GM23248 (cell line): ENCODE measurements at places on chromosomes 7 and 10.

- peaks cover 49% of the 10 kb centered on the region for H3K4me1 ChIP-seq
- no peaks in the 10 kb centered on the region for H3K36me3 ChIP-seq
- H3K27ac ChIP-seq = peak overlapping the region; percentile 90
- DNase-seq = peak; percentile 96
Measured at GRCh38 chr10:77501152-77501845, 136.3 kb downstream of the KCNMA1 start.

GRCh38 chr7:11506417-11506816 is 325.6 kb downstream of the THSD7A start:
- H3K27ac ChIP-seq = no peak overlapping the region
- H3K4me1 ChIP-seq = no peaks in the 10 kb centered on the region
- H3K4me3 ChIP-seq = no peak overlapping the region
- no peaks in the 10 kb centered on the region for H3K36me3 ChIP-seq
- H3K27me3 ChIP-seq = no peaks in the 10 kb centered on the region

DNA sequence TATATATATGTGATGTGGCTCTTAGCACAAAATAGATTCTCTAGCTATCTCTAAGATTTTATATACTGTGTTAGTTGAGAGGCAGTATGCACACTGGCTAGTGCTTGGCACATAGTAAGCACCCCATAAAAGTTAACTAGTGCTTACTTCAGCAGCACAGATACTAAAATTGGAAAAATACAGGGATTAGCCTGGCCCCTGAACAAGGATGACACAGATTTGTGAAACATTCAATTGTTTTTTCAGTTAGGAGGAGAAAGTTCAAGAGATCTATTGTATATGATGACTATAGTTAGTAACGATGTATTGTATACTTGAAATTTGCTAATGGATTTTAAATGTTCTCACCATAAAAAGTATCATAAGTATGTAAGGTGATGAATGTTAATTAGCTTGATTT is 78.3 kb upstream of the LRRC17 start:
- no peak overlapping the region for H3K4me3 ChIP-seq
- no peaks in the 10 kb centered on the region for H3K27me3 ChIP-seq
- peak; percentile 14 for DNase-seq
- H3K4me1 ChIP-seq = peaks cover 27% of the 10 kb centered on the region

GRCh38 chr7:24038993-24039392 is 245.0 kb upstream of the NPY start:
- no peak for DNase-seq
- H3K27me3 ChIP-seq = peaks cover 6% of the 10 kb centered on the region; the same call in 1 of the 2 replicates
- H3K4me3 ChIP-seq = no peak overlapping the region

GRCh38 chr7:45162311-45162845 is 4.8 kb downstream of the RAMP3 start:
- H3K36me3 ChIP-seq = no peaks in the 10 kb centered on the region
- H3K27me3 ChIP-seq = peaks cover 20% of the 10 kb centered on the region
- H3K4me3 ChIP-seq = no peak overlapping the region
- no peak overlapping the region for H3K27ac ChIP-seq
- no peaks in the 10 kb centered on the region for H3K4me1 ChIP-seq
- DNase-seq = no peak

GRCh38 chr7:22452142-22452959 is 47.6 kb downstream of the STEAP1B start:
- DNase-seq = peak; percentile 54
- H3K4me1 ChIP-seq = peaks cover 3% of the 10 kb centered on the region; the same call in 1 of the 2 replicates
- H3K27ac ChIP-seq = no peak overlapping the region

DNA sequence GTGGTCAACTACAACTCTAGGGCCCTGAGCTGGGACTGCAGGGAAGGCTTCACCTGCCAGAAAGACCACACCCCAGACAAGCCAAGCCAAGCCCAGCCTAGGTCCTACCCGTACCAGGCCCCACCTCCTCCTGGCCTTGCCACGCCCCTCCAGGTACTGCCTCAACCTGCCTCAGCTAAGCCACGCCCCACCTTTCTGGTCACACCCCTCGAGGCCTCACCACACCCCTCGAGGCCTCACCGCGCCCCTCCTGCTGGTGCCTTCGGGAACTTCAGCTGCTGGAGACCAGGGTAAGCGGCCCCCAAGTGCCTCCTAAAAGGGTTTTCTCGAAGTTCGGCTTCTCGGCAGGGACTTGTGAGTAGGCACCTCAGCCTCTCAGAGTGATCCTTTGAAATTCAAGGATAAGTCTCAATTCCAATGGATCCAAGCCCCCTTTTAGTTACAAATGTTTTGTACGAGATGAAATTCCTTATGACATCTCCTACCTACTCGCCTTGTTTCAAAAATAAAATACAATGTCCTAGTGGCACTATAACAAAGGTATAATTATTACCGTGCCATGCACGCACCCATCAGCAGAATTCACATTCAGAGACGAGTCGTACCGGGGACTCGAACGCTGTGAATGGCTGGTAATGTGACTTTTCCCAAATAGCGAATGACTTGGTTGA is 171.2 kb downstream of the ARHGAP21 start:
- H3K4me3 ChIP-seq = no peak overlapping the region
- H3K4me1 ChIP-seq = no peaks in the 10 kb centered on the region
- H3K27me3 ChIP-seq = no peaks in the 10 kb centered on the region
- H3K27ac ChIP-seq = no peak overlapping the region
- DNase-seq = peak; percentile 14

- H3K4me1 ChIP-seq = no peaks in the 10 kb centered on the region
- no peaks in the 10 kb centered on the region for H3K27me3 ChIP-seq
- peak; percentile 18 for DNase-seq
- no peak overlapping the region for H3K4me3 ChIP-seq
- H3K36me3 ChIP-seq = no peaks in the 10 kb centered on the region
Measured at GRCh38 chr7:78412216-78412858, 613.8 kb downstream of the PHTF2 start.

DNA sequence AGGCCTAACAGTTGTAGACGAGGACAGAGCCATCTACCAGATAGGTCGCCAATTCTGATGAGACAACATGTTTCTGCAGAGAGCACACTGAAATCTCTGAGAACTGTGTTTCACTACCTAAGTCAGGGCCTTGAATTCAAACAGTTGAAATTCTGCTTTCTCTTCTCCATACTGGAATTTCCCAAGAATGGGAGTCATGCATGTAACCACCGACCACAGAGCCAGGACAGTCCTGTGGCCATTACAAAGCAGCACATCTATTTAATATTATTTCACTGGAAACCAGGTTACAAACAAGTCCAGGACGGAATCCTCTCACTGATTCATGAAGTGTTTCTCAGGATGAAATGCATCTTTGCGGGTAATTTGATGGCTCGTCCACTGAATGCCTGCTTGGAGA is 62.0 kb upstream of the ST8SIA6 start:
- H3K4me3 ChIP-seq = no peak overlapping the region
- no peaks in the 10 kb centered on the region for H3K27me3 ChIP-seq
- H3K4me1 ChIP-seq = peaks cover 21% of the 10 kb centered on the region
- H3K27ac ChIP-seq = no peak overlapping the region
- H3K36me3 ChIP-seq = no peaks in the 10 kb centered on the region

- H3K27ac ChIP-seq = no peak overlapping the region
- no peak overlapping the region for H3K4me3 ChIP-seq
- H3K4me1 ChIP-seq = no peaks in the 10 kb centered on the region
- DNase-seq = no peak
- no peaks in the 10 kb centered on the region for H3K36me3 ChIP-seq
Measured at GRCh38 chr7:150326657-150327268, 3.4 kb upstream of the ACTR3C start.

- peaks cover 19% of the 10 kb centered on the region for H3K4me1 ChIP-seq
- no peaks in the 10 kb centered on the region for H3K36me3 ChIP-seq
- no peak overlapping the region for H3K27ac ChIP-seq
- peak; percentile 46 for DNase-seq
- H3K27me3 ChIP-seq = no peaks in the 10 kb centered on the region
Measured at GRCh38 chr10:77601488-77601887, 36.1 kb downstream of the KCNMA1 start.

DNA sequence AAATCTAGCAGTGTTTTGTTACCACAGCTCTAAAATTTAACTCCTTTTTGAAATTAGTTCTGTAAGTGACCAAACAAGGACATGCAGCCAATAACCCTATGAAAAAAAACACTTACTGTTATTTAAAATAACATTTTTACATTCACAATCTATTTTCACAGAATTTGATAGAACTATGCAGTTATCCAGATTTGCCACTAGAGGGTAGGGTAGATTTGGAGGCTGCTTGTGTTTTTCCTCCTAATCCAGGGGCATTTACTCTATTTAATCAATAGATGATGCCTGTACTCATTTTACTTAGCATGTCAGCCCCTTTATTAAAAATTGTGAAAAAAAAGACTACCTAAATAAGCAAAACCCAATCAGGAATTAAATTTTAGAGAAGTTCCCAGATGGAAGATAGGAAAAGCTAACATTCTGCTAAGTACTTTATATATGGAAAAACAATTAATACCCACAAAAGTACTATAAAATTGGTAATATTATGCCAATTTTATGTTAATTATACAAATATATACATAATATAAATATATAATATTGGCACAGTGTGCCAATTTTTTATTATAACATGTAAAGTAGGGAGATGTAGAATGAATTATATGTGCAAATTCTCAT is 18.1 kb upstream of the LIPK start:
- no peaks in the 10 kb centered on the region for H3K27me3 ChIP-seq
- H3K36me3 ChIP-seq = no peaks in the 10 kb centered on the region
- no peaks in the 10 kb centered on the region for H3K4me1 ChIP-seq

GRCh38 chr10:100909501-100910263 is 3.1 kb upstream of the SLF2 start:
- no peak for DNase-seq
- peaks cover 15% of the 10 kb centered on the region for H3K4me1 ChIP-seq
- no peaks in the 10 kb centered on the region for H3K27me3 ChIP-seq
- no peak overlapping the region for H3K27ac ChIP-seq
- no peaks in the 10 kb centered on the region for H3K36me3 ChIP-seq
- no peak overlapping the region for H3K4me3 ChIP-seq

GRCh38 chr10:126126866-126127265 is 230.5 kb downstream of the FANK1 start:
- peaks cover 26% of the 10 kb centered on the region for H3K4me1 ChIP-seq
- DNase-seq = no peak
- H3K36me3 ChIP-seq = no peaks in the 10 kb centered on the region
- H3K4me3 ChIP-seq = no peak overlapping the region
- no peak overlapping the region for H3K27ac ChIP-seq

DNA sequence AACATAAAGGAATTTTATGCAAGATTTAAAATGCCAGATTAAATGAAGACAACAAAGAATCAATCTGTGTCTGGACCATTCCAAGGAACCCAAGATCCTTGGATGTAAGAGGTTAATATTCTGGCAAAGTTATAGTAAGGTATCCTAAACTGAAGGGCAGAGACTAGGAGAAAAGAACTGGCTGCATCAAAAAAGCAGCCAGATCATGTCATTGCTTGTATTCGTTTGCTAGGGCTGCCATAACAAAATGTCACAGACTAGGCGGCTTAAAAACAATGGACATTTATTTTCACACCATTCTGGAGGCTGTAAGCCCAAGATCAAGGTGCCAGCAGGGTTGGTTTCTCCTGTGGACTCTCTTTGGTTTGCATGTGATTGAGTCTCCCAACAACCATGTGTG is 99.7 kb downstream of the ADCYAP1R1 start:
- no peaks in the 10 kb centered on the region for H3K4me1 ChIP-seq
- no peak overlapping the region for H3K27ac ChIP-seq
- no peaks in the 10 kb centered on the region for H3K27me3 ChIP-seq
- H3K4me3 ChIP-seq = no peak overlapping the region
- no peak for DNase-seq

DNA sequence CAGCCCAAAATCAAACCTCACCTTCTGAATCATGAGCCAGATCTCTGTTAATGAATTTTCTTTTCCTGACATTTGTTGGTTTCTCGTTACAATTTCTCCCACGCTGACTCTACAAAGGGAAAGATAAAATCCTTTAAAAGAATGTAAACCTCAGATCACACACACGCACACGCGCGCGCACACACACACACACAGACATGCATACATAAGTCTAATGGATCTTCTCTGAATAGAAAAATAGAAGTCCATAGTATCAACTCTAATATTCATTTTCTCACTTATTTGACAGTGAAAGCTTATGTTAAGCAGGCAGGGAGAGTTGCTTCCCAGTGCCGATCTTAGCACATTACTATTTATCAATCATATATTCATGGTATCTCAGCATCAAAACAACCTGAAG is 1.4 kb downstream of the ETV1 start:
- peaks cover 33% of the 10 kb centered on the region for H3K4me1 ChIP-seq
- no peaks in the 10 kb centered on the region for H3K36me3 ChIP-seq
- H3K27ac ChIP-seq = no peak overlapping the region
- peak; percentile 9 for DNase-seq
- no peaks in the 10 kb centered on the region for H3K27me3 ChIP-seq
- H3K4me3 ChIP-seq = peak overlapping the region; percentile 100

GRCh38 chr7:146057958-146058357 is 58.6 kb upstream of the CNTNAP2 start:
- no peak for DNase-seq
- H3K36me3 ChIP-seq = no peaks in the 10 kb centered on the region
- no peaks in the 10 kb centered on the region for H3K4me1 ChIP-seq
- no peak overlapping the region for H3K27ac ChIP-seq
- H3K4me3 ChIP-seq = no peak overlapping the region
- H3K27me3 ChIP-seq = no peaks in the 10 kb centered on the region

DNA sequence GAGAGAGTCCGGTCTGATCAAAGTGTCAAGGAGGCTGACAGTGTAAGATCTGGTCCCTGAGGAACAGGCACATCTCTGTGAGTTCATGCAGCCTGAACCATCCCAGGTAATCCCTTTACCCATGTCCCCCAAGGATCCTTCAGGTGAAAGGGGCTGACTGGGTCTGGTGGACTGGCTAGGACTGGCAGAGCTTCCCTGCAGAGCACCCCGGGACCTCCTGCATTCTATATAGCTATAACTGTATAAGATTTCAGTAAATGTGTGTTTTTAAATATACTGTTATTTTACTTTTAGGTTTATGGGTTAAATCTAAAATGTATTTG is 246.8 kb downstream of the ELMO1 start:
- H3K36me3 ChIP-seq = no peaks in the 10 kb centered on the region
- DNase-seq = no peak
- no peaks in the 10 kb centered on the region for H3K27me3 ChIP-seq
- H3K4me1 ChIP-seq = no peaks in the 10 kb centered on the region
- H3K27ac ChIP-seq = no peak overlapping the region

DNA sequence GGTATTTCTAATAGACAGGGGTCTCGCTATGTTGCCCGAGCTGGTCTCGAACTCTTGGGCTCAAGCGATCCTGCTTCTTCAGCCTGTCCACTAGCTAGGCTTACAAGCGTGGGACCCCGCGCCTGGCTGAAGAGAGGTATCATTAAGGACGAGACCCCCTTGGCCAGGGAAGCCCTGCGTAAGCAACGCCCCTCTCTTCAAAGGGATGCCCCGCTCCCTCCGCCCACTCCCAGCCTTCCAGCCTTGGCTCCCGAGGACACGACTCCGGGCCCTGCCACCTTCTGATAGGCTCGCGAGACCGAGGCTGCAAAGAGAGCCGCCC is 220 bp upstream of the ZKSCAN5 start:
- peak overlapping the region; percentile 87 for H3K4me3 ChIP-seq
- H3K27ac ChIP-seq = peak overlapping the region; percentile 77
- no peak for DNase-seq
- H3K27me3 ChIP-seq = no peaks in the 10 kb centered on the region
- peaks cover 14% of the 10 kb centered on the region for H3K4me1 ChIP-seq

GRCh38 chr7:110590415-110590814 is 500.5 kb upstream of the LRRN3 start:
- H3K36me3 ChIP-seq = no peaks in the 10 kb centered on the region
- no peak overlapping the region for H3K4me3 ChIP-seq
- no peaks in the 10 kb centered on the region for H3K4me1 ChIP-seq
- no peak for DNase-seq
- no peak overlapping the region for H3K27ac ChIP-seq
- H3K27me3 ChIP-seq = no peaks in the 10 kb centered on the region
